Naive thymus-derived CD8-positive, alpha-beta T cell (primary cell): ENCODE measurements at places on chromosomes 4 and X. TPM values are rescaled to one million over a fixed set of nuclear protein-coding genes. Genes with fewer than 3 reads are reported as not detected.

GRCh38 chrX:66020631-66021334, 19.1 kb downstream of the VSIG4 start:
- H3K36me3 ChIP-seq = no peaks in the 10 kb centered on the region
- H3K27me3 ChIP-seq = no peaks in the 10 kb centered on the region
- peak overlapping the region; percentile 89 for H3K27ac ChIP-seq
- peaks cover 29% of the 10 kb centered on the region for H3K4me1 ChIP-seq
- H3K4me3 ChIP-seq = no peak overlapping the region

NR0B1 gene
- total RNA-seq = not detected

DNA sequence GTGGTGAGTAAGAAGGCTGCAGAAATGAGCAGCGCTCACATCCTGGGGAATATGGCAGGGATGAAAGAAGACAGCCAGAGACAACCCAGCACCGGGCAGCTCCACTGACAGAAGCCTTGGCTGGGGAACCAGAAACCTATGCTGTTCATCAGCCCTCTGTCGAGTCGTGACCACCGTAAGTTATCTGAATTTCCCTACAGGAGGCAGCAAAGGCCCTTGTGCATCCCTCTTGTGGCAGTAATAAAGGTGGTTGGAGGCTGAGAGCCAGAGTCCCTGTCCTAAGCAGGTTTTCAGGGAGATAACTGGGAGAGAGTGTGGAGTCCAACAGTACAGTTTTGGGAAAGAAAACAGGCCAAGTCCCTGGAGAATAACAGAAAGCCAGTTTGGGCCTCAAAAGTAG, 194.0 kb upstream of the BOD1L1 start:
- H3K27ac ChIP-seq = no peak overlapping the region
- peaks cover 6% of the 10 kb centered on the region for H3K36me3 ChIP-seq
- H3K4me1 ChIP-seq = no peaks in the 10 kb centered on the region
- no peak overlapping the region for H3K4me3 ChIP-seq
- H3K27me3 ChIP-seq = peaks cover 21% of the 10 kb centered on the region

RBM47 gene
- total RNA-seq = 0.88 TPM

DNA sequence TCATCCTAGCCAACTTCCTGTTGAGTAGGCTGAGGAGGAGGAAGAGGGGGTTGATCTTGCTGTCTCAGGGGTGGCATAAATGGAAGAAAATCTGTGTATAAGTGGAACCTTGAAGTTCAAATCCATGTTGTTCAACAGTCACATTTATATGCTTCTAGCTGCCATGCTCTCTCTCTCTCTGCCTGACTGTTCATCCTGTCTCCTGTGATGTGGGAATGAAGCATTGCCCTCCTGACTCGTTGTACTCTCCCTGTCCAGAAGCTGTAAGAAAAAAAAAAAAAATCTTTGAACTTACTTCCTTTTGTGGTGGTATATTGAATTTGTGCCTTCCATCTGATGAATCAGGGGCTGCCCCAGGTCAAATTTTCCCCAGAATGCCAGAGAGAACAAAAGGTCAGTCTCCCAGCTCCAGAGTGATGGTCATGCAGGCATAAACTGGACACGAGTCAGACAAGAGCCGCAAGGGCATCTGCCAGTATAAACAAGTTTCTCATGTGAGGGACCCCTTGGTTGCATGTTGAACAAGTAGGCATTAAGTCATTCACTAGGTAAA, 257.0 kb downstream of the IDS start:
- H3K36me3 ChIP-seq = no peaks in the 10 kb centered on the region
- peaks cover 2% of the 10 kb centered on the region for H3K4me1 ChIP-seq
- peaks cover 2% of the 10 kb centered on the region for H3K27me3 ChIP-seq
- no peak for DNase-seq
- H3K4me3 ChIP-seq = no peak overlapping the region

OTUD5 gene
- total RNA-seq = 98.7 TPM

SPANXN1 gene
- not detected for total RNA-seq

ADH7 gene
- total RNA-seq = not detected

MMRN1 gene
- 0.11 TPM for total RNA-seq

SULT1E1 gene
- total RNA-seq = not detected

DNA sequence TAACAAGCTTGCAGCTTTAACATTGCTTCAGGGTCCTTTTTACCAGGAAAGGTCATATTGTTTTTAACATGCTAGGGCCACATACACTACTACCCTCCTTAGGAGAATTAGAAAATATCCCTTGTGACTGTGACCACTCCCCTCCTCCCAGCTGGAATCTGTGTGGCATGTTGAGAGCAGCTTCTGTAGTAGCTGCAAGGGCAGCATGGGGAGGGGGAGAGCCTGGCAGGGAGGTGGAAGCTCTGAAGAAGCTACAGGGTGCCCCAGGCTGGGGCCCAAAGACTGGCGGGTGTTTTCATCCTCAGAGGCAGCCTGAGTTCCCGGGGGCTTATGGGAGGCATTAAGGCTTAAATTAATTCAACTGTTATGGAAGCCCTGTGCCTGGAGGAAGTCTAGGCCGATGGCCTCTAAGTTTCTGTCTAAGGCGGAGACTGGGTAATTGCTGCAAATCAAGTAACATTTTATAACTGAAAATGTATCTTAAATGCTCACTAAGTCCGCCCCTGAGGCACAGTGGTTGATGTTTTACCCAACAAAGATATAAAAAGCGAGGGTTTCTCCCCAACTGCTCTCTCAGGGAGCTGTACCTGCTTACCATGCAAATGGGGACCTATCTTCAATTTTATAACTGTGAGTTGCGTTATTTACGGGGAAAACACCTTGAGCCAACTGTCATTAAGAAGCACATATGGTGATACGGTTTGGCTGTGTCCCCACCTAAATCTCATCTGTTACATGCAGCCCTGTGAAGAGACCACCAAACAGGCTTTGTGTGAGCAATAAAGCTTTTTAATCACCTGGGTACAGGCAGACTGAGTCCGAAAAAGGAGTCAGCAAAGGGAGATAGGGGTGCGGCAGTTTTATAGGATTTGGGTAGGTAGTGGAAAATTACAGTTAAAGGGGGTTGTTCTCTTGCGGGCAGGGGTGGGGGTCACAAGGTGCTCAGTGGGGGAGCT, 37.4 kb upstream of the STS start:
- DNase-seq = no peak
- H3K27me3 ChIP-seq = no peaks in the 10 kb centered on the region
- peaks cover 1% of the 10 kb centered on the region for H3K36me3 ChIP-seq
- peaks cover 33% of the 10 kb centered on the region for H3K4me1 ChIP-seq

ATP5ME gene
- total RNA-seq = 155 TPM

DNA sequence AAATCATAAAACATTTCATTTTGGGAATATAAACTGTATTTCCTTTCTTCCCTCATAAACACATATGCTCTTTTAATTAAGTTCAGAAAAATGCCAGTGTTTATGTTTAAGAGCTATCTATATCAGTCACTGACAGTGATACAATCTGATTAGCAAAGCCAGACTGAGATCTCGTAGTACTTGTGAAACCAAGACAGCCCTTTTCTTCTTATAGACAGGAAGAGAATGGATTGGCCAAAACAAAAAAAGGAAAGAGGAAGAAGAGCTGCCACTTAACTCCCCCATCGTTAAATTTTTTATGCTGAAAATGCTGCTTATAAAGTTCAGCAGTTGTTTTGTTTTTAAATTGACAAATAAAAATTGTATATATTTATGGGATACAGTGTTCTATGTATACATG, 87.4 kb downstream of the PLAC1 start:
- H3K4me3 ChIP-seq = no peak overlapping the region
- H3K27ac ChIP-seq = no peak overlapping the region
- H3K4me1 ChIP-seq = no peaks in the 10 kb centered on the region

DNA sequence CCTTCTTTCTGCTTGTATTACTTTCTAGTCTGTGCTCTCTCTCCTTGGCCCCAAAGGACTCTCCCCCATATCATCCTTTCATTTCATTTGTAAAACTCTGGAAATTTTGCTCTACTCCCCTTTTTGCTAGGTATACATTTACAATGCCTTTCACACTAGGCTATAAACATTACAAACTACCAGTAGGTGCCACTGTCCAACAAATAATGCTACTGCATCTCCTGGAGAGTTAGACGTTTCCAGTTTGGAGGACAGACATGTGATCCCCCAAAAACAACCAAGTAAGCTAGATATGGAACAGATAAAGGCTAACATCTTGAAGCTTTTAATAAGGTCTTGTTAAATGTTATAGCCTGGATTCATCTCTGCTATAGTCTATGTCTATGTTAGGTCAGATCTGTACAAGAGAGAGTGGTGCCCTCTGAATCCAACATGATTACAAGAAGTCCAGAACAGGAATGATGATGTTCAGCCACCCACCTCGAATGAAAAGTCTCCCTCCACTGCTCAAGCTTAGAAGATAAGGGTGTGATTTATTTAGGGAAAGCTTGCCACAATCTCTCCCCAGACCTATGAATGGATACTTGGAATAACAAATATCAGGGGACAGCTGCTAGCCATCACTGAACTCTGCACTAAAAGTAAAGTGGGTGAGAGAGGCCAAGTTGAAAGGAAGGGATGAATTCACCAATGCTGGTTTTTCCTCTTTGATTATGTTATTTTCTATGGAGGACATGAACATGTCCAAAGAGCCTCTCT, 14.3 kb downstream of the CBR4 start:
- peaks cover 74% of the 10 kb centered on the region for H3K36me3 ChIP-seq
- no peak overlapping the region for H3K27ac ChIP-seq
- DNase-seq = no peak
- no peak overlapping the region for H3K4me3 ChIP-seq
- H3K4me1 ChIP-seq = no peaks in the 10 kb centered on the region
- no peaks in the 10 kb centered on the region for H3K27me3 ChIP-seq

- no peaks in the 10 kb centered on the region for H3K27me3 ChIP-seq
- no peak for DNase-seq
- no peak overlapping the region for H3K4me3 ChIP-seq
- H3K27ac ChIP-seq = no peak overlapping the region
Measured at GRCh38 chr4:22215084-22215483, 266.5 kb upstream of the KCNIP4 start.

CT45A7 gene
- not detected for total RNA-seq
